ENCODE measurements at places on chromosomes 3 and 15.

GRCh38 chr15:58694641-58695398 is 54.7 kb downstream of the ADAM10 start:
- DNase-seq: no peak

DNA sequence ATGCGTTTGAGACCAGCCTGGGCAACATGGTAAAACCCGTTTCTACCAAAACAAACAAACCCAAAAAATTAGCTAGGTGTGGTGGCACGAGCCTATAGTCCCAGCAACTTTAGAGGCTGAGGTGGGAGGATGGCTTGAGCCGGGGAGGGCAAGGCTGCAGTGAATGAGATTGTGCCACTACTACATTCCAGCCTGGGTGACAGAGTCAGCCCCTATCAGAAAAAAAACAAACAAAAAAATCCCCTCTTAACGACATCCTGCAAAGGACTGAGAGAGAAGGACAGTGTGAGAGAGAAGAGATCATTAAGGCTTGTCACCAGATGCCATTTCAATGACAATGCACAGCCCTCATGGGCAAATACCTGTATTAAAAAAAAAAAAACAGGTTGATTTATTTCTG is 266.7 kb upstream of the ATP10A start:
- no peak for DNase-seq

DNA sequence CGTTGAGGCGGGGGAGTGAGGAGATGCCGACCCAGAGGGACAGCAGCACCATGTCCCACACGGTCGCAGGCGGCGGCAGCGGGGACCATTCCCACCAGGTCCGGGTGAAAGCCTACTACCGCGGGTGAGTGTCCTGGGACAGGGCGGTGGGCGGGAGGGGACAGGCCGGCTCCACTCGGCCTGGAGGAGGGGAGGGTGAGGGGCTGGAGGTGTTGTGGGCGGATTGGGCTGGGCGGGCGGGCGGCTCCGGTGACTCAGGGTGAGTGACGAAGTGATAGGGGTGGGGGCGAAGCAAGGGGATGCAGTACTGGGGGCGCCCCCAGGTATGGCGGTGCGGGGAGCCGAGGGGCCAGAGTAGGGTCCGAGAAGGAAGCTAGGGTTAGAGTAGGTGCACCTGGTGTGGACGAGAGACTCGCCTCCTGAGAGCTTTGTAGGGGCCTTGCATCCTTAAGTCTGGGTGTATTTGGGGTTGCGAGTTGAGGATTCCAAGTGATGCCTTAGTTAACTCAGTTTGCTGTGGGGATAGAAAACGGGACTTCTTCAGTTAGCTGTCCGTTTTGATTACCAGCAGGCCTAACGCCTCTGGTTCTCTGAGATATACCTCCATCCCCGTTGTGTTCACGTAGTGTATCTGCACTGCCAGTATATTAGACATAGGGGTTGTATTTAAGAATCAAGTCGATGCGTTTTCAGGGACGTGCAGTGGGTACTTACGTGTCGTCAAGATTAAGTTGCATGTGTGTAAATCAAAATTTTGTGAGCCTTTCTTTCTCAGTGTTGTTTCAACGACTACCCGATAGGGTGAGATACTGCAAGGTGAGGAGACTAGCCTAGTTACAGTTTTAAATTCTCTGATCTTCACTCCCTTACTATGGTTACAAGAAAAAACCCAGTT is 670 bp downstream of the PRKCI start:
- peak; percentile 53 for DNase-seq

DNA sequence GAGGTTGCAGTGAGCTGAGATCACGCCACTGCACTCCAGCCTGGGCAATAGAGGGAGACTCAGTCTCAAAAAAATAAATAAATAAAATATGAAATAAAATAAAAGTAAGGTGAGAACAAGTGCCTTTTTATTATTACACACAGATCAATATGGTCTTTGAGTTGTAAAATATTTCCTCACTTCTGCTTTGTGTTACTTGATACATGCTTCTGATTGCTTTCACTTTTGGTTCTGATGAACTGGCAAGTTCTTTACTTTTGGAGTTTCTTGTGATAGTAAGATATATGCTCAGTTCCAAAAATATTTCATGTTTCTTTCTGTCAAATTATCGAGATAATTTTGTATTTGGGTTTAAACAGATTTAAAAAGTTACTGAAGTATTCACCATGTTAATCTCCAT is 16.6 kb upstream of the GYG1 start:
- DNase-seq: no peak

- DNase-seq: no peak
Observed at GRCh38 chr3:100769693-100770092, 60.4 kb downstream of the TFG start.

DNA sequence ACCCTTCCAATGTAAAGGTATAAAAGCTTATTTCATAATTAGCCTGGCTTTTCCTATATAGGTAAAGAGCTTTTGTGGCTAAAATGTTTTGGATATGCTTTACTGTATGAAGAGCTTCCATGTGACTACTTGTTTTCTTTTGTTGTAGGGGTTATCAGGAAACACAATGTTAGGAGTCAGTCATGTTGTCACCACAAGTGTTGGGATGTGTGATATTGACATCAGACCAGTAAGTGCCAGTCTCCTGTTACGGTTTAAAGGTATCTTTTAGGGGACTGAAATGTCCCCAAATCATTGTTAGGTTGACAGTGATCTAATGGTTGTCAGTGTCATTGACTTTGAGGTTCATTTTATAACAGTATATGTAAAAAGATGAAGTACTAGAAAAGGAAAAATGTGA is 18.3 kb downstream of the ACTL6A start:
- no peak for DNase-seq

DNA sequence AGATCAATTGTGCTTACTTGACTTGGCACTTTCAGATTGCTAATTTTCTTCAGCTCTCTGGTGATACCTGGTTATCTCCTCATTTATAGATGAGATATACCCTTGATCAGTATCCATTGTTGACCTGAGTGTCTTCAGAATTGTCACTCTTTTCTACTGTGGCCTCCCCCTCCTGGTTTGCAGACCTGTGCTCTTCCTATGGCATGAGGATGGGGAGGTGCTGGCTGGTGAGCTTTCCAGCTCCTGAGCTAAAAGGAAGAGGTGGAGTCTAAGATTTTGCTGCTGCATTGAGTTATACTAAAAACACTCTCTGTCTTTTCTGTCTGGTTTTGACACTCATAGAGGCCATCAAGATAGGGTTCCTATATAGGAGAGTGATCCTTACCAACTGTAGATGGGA is 23.7 kb downstream of the UBE2Q2 start:
- DNase-seq: no peak

- DNase-seq: peak; percentile 59
Observed at GRCh38 chr3:196431181-196432136, 768 bp downstream of the UBXN7 start.

DNA sequence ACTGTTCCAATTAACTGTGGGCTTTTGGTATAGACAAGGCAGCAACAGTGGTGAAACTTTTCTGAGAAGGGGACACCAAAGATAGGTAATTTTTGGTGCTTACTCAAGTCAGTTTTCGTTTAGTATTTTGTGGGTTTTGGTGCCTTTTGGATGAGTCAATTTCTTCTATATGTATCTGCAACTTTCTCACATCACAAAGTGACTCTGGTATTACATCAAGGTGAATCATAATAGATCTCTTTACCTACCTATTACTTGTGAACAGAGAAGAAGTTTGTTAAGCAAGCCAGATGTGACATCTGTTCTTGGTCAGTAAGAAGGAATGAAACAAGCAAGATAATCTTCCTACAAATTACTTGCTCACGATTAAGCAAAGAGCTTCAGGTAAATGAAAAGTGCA is 732.4 kb upstream of the DPPA4 start:
- no peak for DNase-seq

GRCh38 chr3:154552338-154552737 is 122.3 kb upstream of the GPR149 start:
- no peak for DNase-seq
